Activated naive CD4-positive, alpha-beta T cell treated with anti-CD3 and anti-CD28 coated beads, Interleukin-2, amount 50 U/mL, for 72 hours (primary cell): ENCODE measurements at places on chromosomes 7 and 10. TPM values are rescaled to one million over a fixed set of nuclear protein-coding genes. Genes with fewer than 3 reads are reported as not detected.

DNA sequence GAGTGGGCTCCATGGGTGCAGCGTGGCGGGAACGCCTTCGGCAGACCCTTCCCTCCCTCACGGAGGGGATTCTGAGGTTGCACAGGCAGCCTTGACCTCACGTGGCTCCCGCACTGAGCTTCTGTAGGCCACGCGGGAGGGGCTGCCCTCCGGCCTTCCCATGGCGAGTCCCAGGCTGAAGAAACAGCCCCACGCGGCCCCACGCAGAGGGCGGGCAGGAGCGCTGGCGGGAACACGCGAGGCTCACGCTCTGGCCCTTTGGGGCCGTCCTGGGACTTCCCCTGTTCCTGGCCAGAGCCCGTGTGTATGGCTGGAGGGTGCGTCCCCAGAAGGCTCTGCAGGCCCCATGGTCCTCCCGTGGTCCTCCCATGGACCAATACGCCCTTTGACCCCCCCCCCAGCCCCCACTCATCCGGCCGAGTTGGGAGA, 21.7 kb upstream of the NKX6-2 start:
- no peak for DNase-seq

The OR2A42 gene
- not detected for total RNA-seq

DNA sequence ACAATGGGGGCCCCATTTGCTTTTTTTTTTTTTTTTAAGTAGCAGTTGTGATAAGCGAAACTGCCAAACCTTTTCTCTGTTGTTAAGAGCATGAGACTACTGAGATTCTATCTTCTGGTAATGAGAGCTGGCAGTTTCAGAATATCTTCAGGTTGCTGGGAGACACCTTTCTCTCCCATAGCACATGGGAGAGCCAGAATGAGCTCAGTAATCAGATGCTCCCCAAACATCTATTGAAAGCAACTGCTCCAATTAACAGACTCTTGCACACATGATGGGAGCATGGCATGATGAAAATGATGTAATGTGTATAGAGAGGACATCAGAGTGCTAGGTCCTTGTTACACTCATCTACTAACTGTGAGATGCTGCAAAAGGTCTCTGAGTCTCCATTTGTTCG, 18.8 kb downstream of the MYO3A start:
- DNase-seq: no peak

The PIK3CG gene
- total RNA-seq: 7.2 TPM

The SLC39A12 gene
- not detected for total RNA-seq

DNA sequence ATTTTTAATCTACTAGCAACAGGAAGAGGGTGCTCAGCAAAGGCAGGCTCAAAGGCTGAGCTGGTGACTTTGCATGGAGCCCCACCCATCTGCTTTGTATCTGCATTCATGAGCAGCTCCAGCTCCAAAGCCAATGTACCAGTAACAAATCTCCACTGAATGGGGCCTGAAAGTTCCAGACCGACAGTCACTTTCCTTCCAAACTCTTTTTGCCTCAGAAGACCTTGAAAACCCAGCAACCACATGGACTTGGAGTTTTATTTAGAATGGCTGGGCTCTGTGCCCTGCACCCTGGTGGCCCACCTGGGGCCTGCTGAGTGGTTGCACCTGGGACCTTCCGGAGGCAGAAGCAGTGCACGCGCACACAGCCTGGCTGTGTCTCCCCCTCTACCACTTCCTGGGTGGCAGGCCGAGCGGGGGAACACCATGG, 195.0 kb upstream of the PLXNA4 start:
- no peak for DNase-seq
